Stimulated activated CD4-positive, alpha-beta T cell treated with anti-CD3 and anti-CD28 coated beads, TNF-alpha, amount 100 ng/mL, for 24 hours (primary cell): ENCODE measurements at places on chromosomes 16 and 17.

DNA sequence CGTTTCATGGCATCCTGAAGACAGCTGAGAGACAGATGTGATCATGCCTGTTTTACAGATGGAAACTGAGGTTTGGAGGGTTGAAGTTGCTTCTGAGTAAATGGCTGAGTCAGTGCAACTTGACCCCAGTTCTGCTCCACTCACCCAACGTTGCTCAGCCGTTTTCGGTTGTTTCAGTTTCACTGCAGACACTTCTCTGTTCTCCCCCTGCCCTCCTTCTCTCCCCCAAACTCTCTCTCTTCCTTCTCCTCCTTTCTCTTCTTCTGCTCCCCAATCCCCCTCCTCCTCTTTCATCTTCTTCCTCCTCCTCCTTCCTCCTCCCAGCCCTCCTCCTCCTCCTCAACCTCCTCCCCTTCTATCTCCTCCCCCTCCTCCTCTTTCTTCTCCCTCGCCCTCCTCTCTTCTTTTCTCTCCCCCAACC is 9.4 kb upstream of the CEP20 start:
- DNase-seq: no peak

DNA sequence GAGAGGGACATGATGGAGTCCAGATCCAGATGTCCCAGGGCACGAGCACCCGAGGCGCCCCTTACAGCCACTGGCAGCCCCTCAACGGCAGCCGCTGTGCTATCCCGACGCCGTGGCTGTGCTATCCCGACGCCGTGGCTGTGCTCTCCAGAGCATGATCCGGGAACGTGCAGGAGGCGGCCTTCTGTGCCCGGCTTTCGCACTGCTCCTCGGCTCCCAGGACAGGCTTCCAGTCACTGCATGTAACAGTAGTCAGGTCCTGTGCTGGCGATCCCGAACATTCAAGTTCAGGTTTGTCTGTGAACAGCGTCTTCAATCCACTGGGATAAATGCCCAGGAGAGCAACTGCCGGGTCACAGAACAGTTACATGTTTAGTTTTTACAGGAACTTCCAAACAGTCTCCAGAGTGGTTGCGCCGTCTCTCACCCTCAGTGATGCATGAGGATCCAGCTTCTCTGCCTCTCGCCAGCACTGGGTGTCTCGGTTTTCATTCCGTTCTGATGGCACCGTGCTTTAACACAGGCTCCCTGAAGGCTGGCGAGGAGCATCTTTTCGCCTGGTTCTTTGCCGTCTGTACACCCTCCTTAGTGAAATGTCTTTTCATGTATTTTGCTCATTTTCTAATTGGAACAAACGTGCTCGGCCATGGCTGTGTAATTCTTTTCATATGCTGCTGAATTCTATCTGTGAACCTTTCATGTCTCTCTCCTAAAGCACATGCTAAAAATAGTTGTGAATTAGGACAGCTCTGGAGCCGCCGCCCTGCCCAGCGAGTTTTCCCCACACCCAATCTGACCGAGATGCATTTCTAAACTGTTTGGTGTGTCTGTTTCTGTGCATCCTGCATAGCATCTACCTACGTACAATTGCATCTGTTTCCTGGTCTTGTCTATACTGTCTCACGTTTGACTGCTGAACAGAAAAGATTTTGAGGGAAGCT is 72.6 kb upstream of the METRNL start:
- no peak for DNase-seq

DNA sequence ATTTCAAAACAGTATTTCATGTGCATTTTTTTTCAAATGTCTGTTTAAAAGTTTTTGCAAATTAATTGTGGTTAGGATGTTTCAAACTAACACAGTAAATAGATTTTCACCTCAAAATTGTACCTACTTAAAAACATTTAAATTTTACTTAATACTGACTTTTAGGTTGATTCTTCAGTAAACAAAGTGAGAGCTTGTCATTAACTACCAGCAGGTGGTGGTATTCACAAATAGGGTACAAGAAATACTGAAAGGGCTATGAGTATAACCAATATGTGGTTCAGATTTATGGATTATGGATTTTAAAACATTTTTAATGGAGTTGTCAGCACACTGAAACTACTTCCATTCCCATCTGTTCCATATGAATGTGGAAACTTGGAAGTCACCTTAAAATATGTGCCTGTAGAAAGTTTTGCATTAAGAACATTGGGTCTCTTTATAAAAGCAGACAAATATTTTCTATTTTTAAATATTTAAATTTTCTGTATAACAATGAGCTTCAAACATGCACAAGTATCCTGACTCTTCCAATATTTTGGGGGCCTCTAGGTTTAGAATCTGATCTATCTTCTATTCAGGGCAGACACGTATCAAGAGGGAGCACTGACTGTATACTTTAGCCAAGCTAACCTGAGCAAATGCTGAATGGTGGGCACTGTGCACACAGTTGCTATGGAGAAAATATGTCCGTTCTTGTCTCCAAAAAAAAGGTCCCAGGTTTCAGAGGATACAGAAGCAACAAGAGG is 155.6 kb downstream of the SNX11 start:
- no peak for DNase-seq

DNA sequence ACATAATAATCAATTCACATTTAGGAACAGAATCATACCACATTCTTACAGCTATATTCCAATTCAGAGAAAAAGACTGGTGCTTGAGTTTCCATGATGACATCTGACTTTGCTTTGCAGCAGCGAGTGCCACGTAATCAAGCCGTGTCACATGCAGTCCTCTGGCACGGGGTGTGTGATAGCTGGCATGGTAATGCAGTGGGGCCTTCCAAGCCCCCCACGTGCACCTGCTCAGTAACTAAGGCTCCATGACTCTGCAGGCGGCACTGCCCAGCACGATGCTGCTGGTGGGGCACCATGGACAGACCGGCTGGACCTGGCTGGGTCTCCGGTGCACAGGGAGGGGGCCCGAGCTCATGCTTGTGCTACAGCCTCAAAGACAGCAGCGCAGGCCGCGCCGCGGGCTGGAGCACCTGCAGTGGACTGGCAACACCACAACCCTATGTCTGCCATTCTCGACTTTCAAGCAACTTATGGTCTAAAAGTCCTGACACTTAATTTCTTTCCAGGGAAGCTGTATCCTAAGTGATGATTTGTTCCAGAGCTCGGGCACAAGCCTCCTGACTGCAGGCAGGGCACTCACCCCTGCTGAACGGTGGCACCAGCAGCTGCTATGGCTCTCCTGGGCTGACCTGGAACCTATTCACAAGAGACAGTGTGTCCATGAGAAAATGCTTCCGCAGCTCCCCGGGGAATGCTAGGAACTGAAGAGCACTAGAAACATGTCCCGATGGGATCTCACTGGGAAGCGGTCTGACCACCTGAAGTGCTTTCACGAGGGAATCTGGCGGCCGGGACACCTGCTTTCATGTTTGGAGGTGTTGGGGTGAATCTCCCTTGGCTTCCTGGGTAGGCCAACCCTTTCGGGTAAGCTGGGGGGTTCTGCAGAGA is 99.5 kb upstream of the DNAH17 start:
- no peak for DNase-seq

DNA sequence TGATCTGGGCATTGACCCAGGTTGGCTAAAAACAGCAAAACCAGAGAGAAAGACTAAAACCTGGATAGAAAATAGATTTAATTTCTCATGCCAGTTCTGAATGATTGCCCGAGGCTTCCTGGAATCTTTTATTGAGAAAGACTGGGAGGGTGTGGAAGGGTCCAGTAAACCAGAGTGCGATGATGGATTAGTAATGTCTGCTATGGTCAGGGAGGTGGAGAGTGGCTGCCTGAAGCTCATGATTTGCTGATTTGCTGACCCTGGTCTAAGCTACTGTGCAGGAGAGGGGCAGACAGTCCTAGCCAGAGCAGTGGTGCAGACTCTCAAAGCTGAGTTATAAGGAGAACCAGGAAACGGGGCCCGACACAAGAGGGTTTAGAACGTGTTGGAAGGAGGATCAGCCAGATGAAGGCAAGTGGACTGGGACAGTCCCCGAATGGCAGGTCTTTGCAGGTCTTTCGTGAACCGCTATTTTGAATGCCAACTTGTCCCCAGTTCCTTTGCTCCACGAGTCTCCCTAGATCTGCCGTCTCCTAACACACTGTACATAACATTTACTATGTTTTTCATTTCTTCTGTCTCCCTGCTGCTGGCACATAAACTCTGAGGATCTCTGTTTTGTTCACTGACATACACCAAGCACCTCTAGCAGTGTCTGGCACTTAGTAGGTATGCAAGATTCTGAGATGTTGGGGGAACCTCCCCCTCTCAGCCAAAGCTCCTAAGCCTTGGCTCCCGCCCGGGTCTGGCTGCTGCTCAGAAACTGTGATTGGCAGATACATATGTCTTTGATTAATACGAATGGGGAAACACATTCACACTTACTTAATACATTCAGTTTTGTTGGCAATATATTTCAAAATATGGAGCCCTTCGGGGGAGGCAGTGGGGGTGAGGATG is 237.3 kb upstream of the TNRC6C start:
- no peak for DNase-seq

DNA sequence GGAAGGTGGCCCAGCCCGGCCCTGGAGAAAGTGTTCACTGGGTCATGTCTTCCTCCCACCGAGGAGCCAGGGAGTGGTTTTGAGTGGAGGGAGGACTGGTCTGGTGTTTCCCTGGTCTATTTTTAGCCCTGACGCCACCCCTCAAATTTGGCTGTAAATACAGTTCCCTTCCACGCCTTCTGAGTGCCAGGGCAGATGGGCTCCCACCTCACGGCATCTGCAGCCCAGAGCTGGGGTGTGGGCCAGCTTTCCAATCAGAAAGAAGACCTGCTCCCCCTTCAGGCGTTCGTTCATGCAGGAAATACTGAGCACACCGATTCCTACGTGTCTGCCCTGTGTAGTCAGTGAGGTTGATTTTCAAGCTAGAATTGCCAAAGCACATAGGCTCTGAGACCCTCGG is 53.7 kb downstream of the SNX20 start:
- peak; percentile 15 for DNase-seq

DNA sequence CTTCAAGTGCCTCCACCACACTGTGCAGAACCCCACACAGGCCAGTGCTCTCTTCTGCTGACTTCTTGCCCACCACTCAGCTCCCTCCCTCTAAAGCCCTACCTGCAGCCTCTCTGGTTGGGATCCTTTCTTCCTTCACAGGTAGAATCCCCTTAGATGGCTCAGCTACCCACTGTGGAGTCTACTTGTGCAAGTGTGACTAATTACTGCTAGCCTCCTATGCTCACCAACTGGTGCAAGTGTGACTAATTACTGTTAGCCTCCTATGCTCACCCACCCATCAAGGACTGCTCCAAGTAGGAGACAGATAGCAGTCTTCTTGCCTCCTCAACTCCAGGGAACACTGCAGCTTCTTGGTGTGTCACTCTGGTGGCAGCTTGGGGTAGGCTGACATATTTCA is 43.6 kb downstream of the TEX14 start:
- DNase-seq: no peak

- DNase-seq: no peak
Measured at GRCh38 chr17:67515490-67516083, 138.5 kb downstream of the PITPNC1 start.
